Muscle of leg (tissue), 16 donors: ENCODE measurements at places on chromosomes 4 and X.
A peak's percentile ranks its signal among the peaks of the same experiment; 100 is the strongest.

DNA sequence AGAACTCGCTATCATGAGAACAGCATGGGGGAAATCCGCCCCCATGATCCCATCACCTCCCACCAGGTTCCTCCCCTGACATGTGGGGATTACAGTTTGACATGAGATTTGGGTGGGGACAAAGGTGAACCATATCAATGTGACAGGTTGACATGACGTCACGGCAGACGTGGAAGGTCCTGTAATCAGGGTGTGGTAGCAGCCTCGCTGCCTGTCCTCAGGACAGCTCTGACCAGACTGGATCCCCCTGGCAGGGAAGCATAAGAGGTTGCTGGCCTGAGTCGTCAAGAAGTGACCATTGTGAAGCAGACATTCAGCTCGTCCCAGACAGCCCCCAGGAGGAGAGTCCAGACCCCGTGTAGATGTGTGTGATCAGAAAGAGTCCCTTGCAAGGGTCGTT lies 104.6 kb downstream of the TNIP2 start:
- no peak for DNase-seq

DNA sequence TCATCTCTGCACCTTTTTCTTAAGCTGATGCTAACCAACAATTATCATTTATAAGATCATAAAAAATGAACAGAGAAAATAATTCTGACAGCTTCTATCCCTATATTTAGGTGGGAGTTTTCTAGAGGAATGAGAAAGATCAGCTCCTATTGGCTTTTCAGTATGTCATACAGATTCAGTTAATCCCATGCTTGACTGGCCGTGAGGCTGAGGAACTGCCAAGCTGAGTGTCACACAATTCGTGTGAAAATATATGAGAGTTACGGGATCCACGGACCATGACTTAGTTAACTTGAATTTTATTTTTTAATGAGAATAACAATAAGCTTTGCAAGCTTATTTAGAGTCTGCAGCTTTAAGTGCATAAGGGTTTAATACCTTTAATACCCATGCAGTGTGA lies 37.5 kb downstream of the PHEX start:
- DNase-seq: no peak

- no peak for DNase-seq
These were observed 203.5 kb upstream of the TET2 start for GRCh38 chr4:104942990-104943743.

- peak; percentile 72 for DNase-seq
These were observed 97.5 kb upstream of the ZNF518B start for GRCh38 chr4:10554694-10555093.

DNA sequence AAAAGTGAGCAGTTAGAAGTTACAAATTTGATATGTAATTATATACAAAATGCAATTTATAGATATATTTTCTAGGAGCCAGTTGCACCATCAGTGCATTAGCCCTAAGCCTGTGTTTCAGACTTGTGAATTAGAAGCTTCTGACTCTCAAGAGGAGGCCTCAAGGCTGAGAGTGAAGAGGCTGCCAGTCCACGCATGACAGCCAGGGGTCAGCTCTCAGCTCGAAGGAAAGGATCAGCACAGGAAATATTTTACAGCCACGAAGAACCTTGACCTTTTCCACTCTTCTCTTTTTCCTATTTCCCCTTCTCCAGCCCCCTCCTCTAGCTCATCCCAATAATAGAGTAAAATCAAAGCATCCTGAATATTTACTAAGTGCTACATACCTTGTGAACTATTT lies 642.4 kb downstream of the TRIML1 start:
- DNase-seq: peak; percentile 7

- DNase-seq: no peak
These were observed 50.0 kb downstream of the RTL5 start for GRCh38 chrX:72081605-72082320.

- DNase-seq: no peak
These were observed 62.9 kb upstream of the HOPX start for GRCh38 chr4:56744030-56744429.

DNA sequence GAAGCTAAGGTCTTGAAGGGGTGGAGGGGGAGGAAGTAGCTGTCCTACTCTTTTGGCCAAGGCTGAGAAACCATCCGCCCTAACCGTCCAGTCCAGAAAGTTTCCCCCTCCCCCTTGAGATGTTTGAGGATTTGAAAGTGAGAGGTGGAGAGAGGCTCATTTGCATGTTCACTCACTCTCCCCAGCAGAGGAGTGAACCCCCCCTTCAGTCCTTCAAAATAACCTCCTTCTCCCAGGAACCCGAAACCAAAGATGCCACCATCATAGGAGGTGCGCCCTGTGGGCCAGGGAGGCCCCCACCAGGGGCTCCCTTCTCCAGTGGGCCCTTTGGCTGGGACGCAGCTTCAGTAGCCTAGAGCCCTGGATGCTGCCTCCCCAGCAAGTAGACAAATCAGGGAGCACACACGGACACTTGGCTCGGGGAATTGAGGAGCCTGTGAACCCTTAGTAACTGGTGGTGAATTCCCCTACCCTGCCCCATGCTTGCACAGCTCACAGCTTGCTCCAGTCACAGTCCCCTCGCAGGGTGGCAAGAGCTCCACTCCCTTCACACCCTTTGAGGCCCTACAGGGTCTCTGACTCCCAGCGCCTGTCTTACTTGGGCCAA lies 25.6 kb downstream of the ELF4 start:
- no peak for DNase-seq

DNA sequence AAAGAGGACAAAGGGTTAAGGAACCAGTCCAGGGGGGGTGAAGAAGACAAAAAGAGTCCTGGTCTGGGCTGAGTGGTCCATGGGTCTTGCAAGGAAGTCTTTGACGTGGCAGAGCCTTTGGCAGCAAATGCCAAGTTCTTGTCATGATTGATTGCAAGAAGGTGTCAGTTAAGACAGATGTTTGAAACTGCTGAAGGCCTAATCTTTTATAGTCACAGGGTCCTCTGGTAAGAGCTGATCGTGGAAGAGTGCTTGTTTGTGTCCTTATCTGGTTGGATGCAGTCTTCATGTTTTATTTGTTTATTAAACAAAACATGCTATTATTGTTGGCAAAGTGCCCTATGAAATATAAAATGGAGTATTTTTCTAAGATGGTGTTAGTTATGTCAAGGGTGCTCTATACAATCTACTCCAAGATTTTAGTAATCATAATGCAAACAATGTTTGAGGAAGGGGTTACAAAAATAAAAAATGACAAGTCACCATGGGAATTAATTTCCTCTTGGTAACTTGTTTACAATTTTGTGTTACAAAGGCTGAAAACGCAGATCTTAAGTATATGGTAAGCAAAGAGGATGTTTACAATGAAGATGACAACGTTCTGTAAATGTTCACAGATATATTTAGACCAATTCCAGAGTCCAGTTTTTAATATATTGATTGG lies 85.9 kb downstream of the MAGED4 start:
- no peak for DNase-seq

DNA sequence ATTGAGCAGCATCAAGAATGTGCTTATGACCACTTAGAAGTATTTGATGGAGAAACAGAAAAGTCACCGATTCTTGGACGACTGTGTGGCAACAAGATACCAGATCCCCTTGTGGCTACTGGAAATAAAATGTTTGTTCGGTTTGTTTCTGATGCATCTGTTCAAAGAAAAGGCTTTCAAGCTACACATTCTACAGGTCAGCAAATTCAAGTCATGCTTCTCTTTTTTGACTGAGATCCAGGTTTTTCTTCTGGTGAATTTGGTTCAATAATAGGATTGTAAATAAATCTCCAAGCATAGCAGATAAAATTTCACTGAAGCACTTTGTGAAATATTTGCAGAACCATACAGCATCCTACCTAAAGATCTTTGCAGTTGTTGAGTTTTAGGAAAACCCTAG lies 218.1 kb downstream of the TLL1 start:
- DNase-seq: peak; percentile 8

GRCh38 chrX:140711894-140712293 lies 2.3 kb downstream of the LINC00632 start:
- no peak for DNase-seq

- no peak for DNase-seq
These were observed 93.6 kb downstream of the DTHD1 start for GRCh38 chr4:36374836-36375511.
